Posterior vena cava (tissue), 2 donors: ENCODE measurements at places on chromosomes 6 and 20. TPM values are rescaled to one million over a fixed set of nuclear protein-coding genes. Genes with fewer than 3 reads are reported as not detected.

DNA sequence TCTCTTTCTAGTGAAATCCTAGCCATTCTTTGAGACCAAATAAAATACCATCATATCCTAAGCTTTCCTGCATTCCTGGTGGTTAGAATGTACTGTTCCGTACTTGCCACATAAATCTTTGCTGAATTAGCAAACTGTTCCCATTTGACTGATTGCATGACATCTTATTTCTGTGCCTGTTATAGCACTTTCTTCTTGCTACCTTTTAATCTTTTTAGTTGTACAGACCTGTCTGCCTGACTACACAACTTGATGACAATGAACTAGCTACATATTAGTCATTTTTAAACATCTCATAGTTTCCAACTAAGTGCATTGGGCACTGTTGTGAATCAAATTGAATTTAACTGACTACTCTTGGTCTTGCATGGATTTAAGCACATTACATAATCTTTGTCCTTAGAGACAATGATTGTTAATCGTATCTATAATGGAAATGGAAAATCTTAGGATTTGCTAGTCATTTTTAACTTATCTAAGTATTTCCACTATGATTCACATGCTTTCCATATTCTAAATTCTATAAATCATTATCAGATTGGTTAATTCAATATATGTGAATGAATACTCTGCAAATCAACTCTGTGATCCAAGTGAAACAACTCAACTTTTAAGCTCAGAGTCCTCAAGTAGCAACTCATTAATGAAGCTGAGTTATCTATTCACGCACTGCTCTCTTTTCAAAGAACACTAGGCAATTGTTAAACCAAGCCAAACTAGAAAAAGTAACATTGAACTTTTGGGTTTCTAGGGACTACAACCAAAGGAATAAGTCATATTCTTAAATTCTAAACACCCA is 109.0 kb downstream of the TNFRSF21 start:
- DNase-seq: no peak

- no peak for DNase-seq
Measured at GRCh38 chr20:35048739-35049138, 43.9 kb downstream of the TRPC4AP start.

- no peak for DNase-seq
Measured at GRCh38 chr6:166237617-166238016, 70.0 kb upstream of the TBXT start.

DNA sequence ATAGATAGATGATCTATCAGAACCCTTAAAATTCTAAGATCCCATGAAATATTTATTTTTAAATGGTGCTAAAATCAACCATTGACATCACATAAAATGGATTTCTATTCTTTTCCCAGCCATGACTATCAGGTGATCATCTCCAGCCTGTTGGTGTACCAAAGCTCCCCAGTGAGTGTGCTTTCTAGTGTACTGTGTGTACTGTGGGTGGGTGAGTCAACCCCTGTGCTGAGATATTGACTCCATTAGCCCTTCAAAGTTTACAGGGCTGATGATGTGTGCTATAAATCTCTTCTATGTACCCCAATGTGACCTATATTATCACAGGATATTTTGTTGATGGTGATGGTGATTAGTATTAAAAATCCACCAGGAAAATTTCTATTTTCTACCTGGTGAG is 344.6 kb downstream of the MMUT start:
- DNase-seq: no peak

GRCh38 chr6:156857573-156857972 is 80.4 kb downstream of the ARID1B start:
- DNase-seq: no peak

DNA sequence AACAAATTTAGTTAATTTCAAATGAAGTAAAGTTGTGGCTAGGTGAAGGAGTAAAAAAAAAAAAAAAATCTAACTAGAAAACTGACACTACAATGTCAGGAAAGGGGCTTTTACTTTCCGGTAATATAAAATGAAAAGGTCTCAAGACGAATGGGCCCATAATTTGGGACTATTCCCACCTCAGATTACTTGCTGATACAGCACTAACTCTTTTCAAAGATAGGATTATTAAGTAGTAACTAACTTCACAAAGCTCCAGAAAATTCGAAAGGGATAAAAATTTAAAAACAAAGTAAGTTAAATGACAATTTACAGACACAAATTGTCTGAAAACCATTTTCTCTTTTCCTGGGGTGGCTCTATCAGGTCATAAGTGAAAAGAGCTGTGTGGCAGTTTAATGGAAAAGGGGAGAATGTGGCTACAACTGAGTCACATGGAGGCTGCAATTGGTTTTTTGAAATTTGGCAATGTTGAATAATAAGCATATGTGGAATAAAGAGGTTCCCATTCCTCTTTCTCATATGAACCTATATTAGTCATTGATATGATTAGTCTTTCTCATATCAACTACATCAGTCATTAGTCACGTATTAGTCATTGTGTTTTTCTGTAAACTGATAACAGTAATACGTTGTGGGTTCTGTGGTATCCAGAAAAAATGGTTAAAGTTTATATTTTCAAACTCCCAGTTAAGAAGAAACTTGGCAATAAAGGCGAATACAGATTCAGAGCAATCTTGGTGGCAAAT is 78.0 kb downstream of the RWDD2A start:
- no peak for DNase-seq

DNA sequence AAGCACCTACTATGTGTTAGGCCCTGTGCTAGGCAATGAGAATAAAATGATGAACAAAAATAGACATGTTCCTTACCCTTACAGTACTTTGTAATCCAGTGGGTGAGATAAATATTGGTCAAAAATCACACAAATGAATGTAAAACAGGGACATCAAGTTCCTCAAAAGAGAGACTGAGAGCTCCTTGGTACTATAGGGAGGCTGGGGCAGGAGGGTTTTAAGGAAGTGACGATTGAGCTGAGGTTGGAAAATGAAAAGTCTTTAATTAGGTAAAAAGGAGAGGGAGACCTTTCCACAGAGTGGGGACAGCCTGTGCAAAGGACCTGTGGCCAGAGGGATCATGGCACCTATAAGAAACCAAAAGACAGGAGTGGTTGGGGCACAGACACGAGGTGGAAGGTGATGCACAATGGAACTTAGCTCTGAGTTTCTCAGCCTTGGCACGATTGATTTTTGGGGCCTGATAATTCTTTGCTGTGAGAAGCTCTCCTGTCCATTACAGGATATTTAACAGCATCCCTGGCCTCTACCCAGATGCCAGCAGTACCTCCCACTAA is 140.3 kb downstream of the CEP57L1 start:
- no peak for DNase-seq

DNA sequence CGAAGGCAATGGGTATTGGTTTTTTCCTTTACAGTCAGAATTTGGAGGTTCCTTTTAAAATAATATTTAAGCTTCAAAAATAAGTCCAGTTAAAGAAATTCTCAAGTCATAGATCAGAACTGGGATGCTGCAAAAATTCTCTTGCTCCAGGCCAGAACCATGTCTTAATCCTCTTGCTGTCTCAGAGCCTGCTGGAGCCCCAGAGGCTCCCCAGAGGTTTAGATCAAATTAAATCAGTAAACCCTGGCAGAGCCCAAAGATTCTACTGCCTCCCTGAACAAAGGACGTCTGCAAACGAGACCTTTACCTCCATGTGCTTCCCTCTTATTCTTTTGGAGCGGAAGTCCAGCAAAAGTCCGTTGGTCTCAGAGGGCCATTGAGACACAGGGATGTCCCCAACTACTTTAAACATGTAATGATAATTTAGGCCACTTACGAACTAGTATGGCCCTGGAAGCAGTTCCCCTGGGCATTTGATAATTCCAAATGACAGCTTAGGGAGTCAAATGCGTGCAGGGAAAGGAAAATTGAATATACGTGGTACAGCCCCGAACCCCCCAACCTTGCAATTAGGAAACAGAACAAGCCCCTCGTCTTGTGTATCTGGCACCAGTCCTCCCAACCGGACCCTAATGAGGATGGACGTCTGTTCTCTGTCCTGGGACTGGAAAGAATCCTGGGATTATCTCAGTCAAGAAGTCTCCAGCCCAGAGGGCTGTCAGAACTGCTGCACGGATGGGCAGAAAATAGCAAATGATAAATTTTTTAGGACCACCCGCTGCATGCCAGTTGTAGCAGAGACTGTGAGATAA is 31.5 kb downstream of the SULF2 start:
- no peak for DNase-seq

DNA sequence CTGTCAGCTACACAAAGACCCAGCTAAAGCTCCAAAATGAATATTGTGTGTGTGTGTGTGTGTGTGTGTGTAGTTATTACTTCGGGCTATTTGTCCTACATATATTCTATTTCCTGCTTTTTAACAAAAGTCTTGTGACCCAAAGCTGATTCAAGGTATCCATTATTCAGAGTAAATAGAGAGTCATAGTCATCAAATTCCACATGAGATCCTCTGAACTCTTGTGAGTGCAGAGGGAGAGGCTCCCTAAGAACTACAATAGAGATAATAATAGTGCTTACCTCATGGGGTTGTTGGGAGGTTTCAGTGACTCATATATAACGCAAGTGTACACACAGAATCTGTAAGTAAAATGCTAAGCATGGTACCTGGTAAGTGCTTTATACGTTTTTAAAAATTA is 95.6 kb upstream of the SHLD1 start:
- no peak for DNase-seq

DNA sequence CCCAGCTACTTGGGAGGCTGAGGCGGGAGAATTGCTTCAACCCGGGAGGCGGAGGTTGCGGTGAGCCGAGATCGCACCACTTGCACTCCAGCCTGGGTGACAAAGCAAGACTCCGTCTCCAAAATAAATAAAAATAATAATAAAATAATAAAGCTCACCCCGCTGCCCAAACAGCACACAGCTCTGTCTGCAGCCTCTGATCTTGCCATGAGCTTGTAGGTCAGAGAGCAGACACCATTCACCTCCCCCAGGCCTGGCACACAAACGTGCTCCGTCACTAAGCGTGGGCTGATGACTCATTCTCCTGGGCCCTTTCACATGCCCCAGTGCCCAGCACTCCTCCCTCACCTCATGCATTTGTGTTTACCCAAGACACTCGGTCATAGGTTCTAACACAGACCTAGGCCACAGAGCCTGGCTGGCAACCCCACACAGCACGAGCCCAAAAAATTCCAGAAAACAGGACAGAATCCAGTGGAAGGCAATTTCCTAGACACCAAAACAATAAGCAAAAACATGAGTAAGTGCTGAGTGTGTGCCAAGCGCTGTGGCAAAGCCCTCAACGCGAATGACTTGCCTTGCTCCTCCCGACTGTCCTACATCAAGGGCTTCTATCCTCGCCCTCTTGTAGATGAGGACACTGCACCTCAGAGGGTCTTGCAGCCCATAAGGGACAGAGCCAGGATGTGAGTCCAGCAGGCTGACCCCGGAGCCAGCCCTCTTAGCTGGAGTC is 18.0 kb downstream of the ATP9A start:
- peak; percentile 89 for DNase-seq

DNA sequence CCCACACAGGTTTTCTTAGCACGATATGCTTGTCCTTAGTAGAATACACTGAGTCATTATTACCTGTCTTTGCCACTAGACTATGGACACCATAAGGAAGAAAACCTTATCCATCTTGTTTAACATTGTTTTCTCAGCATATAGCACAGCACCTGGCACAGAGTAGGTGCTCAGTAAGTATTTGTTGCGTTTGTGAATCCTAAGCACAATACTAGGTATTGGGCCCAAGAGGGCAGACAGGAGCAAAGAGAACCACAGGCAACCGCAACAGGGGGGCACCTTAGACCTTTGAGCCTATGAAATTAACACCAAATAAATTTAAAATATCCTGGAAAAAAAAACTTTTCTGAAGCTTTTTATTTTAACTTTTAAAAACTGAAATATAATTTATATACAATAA is 3.7 kb upstream of the NCOA6 start:
- DNase-seq: no peak

- DNase-seq: no peak
Measured at GRCh38 chr6:57283911-57284455, 33.4 kb upstream of the PRIM2 start.

DNA sequence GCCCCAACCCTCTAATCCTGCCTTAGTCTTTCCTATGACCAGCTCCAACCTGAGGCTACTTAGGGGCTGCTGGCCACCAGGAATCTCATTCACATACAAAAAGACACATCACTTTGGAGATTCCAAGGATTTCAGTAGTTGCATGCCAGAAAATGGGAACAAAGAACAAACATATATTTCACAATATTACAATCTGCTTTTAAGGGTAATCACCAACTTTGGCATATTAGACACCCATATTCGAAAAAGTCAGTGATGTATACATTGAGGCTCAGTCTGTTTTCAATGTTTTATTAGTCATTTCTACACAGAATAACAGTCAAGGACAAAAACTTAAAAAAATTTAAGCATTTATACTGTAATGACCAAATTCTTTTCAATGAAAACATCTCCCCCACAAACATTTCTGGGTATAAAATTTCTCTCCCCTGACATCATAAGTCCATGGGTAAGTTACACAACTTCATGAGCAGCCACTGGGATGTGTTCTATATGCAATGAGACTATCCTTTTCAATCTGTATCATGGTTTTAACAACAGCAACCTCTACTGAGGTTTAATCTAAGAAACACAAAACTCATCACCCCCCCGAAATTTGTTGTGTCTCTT is 103.5 kb downstream of the MAP7 start:
- no peak for DNase-seq

SLC44A4 gene
- total RNA-seq: 0.33 TPM

BPIFB2 gene
- not detected for total RNA-seq
